CD4-positive, alpha-beta T cell treated with Interleukin-6 for 4 hours (primary cell): ENCODE measurements at places on chromosomes 4 and X.
A peak's percentile ranks its signal among the peaks of the same experiment; 100 is the strongest.

DNA sequence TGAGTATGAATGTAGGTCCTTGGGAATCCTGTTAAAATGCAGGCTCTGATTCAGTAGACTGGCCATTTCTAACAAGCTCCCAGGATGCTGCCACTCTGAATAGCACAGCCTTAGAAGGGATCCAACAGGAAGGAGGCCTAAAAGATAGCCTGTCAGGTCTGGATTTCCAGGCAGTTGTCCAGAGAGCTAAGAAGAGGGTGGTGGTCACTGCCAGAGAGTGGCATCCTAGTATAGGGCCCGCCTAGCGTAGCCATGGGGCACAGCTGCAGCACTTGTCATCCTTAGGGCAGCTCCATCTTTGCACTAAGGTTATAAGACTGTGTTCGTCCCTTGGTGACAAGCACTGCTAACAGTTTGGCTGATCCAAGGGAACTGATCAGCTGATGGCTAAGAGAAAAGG lies 20.5 kb upstream of the NUP54 start:
- no peak for DNase-seq

DNA sequence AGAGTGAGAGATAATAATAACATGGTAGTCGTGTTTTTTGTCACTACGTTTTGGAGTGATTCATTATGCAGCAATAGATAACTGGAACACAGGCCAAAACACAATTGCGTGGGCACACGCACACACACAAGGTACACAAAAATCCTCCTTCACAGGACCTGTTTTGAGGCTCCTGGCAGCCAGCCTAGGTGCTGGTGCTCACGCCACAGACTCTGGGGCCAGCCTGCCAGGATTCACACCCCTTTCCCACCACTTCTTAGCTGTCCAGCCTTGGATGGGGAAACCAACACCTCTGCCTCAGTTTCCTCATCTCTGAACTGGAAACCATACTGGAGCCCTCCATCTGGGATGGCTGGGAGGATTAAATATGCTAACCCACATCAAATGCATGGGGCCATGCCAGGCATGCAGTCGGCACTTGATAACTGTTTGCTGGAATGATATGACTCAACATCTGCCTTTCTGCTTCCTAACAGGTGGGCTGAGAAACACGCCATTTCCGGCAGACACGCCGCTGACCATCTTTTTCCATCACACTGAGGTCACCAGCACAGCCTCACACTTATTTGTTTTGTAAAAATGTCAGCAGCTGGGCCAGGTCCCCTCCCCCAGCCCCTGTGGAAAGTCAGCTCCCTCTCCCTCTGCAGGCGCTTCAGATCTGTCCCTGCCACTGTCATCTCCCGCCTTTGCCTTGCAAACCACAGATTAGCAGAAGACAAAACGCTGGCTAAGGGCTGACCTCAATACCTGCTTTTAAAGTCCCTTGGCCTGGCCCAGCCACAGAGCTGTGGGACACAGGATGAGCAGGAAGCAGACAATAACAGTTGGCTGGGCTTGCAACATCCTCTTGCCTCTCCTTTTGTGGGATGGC lies 237.5 kb downstream of the BCOR start:
- peak; percentile 85 for DNase-seq

GRCh38 chr4:135838889-135839288 lies 1637.3 kb upstream of the PABPC4L start:
- no peak for DNase-seq

DNA sequence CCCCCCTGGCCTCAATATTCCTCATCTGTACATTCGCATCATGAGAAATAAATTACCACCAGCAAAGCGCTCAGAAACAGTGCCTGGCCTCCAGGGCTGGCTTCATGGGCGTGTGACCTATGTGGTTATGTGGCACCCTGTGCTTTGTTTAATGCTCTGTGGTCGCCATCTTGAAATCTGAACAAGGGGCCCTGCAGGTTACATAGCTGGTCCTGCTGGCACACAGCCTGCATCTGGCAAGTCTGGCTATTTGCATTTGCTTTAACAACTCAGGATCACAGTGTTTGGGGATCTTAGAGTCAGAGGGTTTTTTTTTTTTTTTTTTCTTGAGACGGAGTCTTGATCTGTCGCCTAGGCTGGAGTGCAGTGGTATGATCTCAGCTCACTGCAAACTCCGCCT lies 9.9 kb downstream of the FOXP3 start:
- DNase-seq = no peak

GRCh38 chr4:85925071-85925470 lies 434.8 kb downstream of the MAPK10 start:
- no peak for DNase-seq

GRCh38 chrX:43557792-43558191 lies 98.3 kb upstream of the MAOA start:
- peak; percentile 72 for DNase-seq

- no peak for DNase-seq
These were observed 237.3 kb downstream of the AR start for GRCh38 chrX:67781132-67781531.
